ENCODE measurements at places on chromosomes 1 and 21.

- DNase-seq: no peak
These were observed 8.4 kb downstream of the LGR6 start for GRCh38 chr1:202201971-202202370.

DNA sequence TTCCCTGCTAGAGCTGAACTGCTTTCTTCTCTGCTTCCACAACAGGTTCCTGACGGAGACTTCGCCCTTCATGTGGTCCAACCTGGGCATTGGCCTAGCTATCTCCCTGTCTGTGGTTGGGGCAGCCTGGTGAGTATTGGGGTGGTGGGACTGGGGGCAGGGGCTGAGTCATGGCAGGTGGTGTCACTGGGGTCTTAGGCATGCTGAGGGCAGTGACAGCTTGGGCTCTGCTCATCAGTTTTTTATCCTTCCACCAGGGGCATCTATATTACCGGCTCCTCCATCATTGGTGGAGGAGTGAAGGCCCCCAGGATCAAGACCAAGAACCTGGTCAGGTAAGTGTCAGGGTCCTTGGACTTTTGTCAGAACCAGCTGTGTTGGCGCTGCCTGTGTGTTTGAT lies 1.3 kb downstream of the ATP6V0B start:
- DNase-seq: peak; percentile 59

GRCh38 chr1:73659136-73659535 lies 538.8 kb downstream of the LRRIQ3 start:
- no peak for DNase-seq

GRCh38 chr1:68117416-68117815 lies 67.0 kb upstream of the DIRAS3 start:
- DNase-seq: no peak

- DNase-seq: no peak
These were observed 2.7 kb downstream of the PPFIA4 start for GRCh38 chr1:203028784-203029553.

GRCh38 chr1:247330548-247331171 lies 1.0 kb downstream of the ZNF496 start:
- no peak for DNase-seq

- DNase-seq: no peak
These were observed 61.4 kb downstream of the VWA5B1 start for GRCh38 chr1:20351911-20352701.

- DNase-seq: no peak
These were observed 663 bp upstream of the GBP6 start for GRCh38 chr1:89363196-89363595.

- DNase-seq: no peak
These were observed 92.6 kb downstream of the NID1 start for GRCh38 chr1:235972311-235972689.

- DNase-seq: peak; percentile 71
These were observed 183.6 kb upstream of the KIAA0040 start for GRCh38 chr1:175376194-175376593.

Measured in erythroblast (primary cell).